ENCODE measurements at places on chromosomes 13 and 19.

DNA sequence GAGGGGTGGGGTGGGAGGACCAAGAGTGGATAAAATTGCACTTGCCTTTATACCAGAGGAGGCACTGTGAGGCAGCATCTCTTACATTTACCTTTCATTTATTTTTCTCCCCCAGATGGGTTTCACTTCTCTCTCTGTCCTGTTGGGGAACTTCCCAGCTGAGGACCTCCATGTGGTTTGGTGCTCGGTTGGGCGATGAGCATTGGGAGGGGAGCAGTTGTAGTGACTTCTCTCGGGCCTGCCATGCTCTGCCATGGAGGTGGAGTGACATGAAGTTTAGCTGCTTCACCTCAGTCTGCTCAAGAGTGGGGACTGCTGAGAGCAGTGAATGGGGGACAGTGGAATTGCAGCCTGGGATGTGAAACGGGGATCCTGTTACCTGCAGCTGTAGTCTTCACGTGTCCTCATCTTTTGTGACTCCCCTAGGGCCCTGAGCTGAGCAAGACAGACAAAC lies 23.1 kb upstream of the CXCL17 start:
- no peak for DNase-seq

DNA sequence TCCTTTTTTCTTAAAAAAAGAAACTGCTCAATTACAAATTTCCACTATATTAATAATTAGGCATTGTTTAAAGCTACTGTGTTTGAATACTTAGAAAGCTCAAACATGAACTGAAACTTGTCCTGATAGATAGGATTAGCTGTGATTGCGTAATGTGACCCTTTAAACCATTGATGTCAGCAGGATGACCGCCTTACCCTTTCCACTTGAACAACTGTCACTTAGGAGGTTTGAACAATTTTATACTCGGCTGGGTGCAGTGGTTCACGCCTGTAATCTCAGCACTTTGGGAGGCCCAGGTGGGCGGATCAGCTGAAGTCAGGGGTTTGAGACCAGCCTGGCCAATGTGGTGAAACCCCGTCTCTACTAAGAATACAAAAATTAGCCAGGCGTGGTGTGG lies 2.9 kb downstream of the LAMP1 start:
- DNase-seq = no peak

DNA sequence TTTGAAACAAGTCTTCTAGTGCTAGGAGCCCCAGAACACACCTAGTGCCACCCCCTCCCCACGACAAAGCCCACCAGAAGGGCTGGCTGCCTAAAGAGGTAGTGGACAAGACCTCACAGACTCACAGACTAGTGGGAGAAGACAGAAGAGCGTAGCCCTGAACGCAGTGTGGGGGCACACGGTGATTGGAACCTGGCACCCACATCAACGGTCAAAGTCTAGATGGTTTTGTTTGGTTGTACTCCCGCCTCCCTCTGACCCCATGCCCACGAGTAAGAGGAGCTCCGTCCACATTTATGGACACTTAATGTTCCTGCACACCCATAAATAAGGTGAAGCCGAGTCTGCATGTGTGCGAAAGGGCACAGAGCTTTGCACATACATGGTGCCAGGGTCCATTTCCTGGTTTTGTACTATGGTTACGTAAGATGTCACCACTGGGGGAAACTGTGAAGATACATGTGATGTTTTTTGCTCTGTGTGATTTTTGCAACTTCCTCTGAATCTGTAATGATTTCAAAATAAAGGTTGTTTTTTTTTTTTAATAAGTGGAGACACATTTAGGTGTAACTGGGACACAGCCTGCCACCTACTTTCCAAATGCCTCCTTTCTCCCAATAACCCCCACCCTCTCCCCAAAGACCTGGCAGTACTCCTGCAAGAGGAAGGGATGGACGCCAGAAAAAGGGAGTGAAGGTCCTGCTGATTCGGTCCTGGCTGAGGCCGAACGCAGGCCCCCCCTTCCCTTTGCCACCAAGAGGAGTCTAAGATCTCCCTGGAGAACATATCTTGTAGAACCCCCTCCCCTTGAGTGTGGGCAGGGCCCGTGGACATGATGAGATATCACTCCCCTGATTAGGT lies 72.8 kb downstream of the GNG7 start:
- DNase-seq = no peak

GRCh38 chr19:48963371-48964204 lies 1.5 kb upstream of the FTL start:
- peak; percentile 81 for DNase-seq

GRCh38 chr19:45467115-45467455 lies 711 bp upstream of the FOSB start:
- no peak for DNase-seq

- DNase-seq = no peak
Observed at GRCh38 chr13:100409132-100409531, 179.5 kb downstream of the GGACT start.

DNA sequence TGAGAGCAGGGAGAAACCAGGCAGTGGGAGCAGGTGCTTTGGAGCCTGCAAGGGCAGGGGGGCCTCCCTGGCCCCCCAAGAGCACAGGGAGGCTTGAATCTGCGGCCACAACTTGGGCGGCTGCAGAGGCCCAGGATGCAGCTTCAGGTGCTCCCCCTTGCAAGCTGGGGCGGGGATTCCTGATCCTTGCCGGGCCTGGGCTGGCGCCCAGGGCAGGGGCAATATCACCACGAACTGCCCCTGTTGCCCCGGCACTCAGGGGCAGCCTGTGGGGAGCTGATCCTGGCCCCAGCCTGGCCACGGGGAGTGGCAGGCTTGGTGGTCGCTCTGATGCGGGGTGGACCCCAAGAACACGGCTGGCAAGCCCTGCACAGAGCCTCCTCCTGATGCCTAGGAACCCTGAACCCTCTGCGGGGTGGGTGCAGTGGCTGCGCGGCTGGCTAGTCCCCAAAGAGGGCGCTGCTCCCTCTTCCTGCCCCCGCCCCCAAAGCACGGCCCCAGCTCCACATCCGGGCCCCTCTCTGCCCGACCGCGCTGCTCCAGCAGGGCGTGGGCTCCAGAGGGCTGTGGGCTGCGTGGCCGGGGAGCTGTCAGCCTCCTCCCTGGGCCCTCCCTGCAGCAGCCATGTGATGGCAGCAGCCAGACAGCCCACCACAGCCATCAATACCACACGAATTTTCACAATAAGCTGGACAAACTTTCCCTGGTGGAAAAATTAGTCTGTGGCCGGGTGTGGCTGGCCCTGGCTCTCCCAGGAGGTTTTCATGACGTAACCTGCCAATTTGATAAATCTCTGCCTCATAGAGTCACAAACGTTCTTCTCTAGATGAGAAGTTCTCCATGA lies 21.0 kb downstream of the TNFSF9 start:
- DNase-seq = peak; percentile 40

- DNase-seq = no peak
Observed at GRCh38 chr19:51250786-51251467, at the start of gene SIGLECL1. TSS of gene SIGLECL1 (plus strand) at chr19:51251080. CDS start at chr19:51264073, 12,993 bp downstream.

DNA sequence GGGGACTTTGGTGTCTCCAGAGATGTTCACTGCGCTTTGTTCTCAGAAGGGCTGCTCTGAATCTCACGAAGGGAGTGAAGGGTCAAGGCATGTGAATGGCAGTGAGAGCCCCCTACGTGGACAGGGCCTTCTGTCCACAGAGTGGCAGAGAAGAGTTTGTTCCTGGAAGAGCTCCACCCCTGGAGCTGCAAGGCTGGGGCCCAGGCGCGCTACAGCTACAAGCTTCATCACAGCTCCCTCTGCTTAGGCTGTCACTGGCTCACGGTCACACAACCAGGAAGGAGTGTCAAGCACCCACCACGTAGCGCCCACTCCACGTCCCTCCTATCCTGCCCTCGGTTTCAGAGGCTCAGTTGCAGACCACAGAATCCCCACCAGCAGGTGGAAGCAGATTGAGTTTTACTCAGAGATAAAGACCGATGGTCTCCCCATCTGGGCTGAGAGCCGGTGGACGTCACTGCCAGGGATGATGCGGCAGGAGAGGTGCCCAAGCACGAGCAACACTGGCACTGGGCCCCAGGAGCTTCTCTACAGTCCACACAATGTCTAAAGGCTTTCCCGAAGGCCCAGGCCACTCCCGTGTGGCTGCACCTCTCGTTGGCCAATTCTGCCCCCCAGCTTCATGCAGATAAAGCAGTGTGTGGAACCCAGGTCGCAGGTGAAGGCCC lies 23.0 kb upstream of the TFDP1 start:
- no peak for DNase-seq

DNA sequence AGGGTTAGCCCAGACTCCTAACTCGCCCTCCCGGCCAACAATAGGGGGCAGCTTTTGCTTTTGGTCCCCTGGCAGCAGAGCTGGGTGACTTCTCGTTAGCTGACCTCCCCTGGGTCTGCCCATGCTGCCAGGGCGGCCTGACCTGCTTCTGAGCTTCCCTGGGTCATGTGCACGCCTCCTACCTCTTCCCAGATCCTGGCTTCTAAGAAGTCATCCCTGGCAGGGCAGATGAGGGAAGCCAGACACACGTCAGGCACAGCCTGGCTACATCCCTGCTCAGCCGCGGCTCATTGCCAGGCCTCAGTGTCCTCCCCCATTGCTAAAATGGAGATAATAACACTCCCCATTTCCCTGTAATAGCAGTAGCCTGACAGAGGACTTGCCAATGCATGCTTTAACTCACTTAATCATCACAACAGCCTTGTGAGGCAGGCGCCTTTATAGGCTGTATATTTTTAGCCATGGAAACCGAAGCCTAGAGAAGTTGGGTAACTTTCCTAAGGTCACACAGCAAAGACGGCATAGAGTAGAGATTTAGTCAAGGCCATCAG lies 2.1 kb downstream of the KCNK6 start:
- DNase-seq = no peak

DNA sequence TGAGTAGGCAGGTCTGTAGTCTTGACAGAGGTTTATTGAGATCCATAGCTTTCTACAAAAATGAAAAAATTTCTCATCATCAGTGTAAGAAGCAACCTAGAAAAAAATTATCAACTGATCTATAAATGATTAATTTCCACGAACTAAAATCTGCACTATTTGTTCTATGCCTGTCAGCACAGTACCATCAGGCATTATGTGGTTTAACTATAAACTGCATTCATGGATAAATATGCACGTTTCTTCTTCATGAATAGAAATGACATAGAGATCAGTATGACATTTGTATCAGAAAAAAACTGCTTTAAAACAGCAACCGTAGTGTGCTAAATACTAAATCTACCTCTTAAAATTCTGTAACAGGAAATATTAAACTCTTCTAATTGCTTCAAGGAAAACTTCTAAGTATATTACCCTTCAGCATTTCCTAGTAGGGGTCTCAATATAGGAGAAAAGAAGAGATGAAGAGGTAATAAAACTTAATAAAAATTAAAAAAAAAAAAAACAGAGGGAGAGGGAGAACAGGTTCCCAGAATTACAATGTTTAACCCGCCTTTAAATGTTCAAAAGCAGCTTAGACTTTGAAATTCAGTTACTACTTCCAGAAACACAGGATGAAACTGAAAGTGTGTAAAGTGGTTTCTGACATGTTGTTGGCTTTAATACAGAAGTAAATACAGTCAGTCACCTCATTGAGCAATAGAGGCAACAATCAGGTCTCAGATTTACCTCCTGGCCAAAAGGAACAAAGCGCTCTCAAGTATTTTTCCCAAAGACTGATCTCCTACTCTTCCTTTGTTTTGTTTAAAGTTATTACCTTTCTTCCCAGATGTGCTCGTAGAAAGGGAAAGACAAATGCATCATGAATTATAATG lies 144.4 kb downstream of the DIAPH3 start:
- no peak for DNase-seq

GRCh38 chr13:99383511-99383921 lies 76.3 kb upstream of the GPR183 start:
- DNase-seq = no peak

GRCh38 chr13:51906581-51906980 lies 44.8 kb downstream of the CCDC70 start:
- DNase-seq = no peak

DNA sequence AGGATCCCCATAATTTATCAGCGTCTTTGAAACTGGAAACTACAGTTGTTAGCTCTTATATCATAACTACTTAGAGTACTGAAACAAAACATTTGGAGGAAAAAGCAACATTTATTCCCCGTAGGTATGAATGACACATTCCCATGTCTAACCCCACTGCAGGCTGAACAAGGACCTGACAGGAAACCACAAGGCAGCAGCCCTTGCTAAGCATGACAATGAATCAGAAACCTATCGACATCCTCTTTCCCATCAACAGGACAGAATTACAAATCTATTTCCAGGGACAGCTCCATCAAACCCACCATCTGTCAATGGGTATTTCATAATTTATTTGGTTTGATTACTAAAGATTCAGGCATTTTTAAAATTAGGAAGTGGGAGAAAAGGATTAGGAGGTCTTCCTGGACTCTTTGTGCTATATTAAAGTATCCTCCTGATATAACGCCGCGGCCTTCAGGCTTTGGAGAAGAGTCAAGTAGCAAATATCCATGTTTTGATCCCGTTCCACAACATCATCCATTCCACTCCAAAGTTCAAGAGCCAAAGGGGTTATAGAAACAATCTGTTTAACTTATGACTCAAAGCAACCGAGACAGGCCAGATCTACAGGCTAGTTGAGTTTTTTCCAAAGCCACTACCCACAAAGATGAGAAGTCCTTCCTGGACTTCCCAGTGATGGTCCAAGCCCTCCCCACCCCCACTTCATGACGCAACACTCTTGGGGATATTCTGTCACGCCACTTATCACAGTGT lies 51.1 kb downstream of the FAM216B start:
- no peak for DNase-seq

DNA sequence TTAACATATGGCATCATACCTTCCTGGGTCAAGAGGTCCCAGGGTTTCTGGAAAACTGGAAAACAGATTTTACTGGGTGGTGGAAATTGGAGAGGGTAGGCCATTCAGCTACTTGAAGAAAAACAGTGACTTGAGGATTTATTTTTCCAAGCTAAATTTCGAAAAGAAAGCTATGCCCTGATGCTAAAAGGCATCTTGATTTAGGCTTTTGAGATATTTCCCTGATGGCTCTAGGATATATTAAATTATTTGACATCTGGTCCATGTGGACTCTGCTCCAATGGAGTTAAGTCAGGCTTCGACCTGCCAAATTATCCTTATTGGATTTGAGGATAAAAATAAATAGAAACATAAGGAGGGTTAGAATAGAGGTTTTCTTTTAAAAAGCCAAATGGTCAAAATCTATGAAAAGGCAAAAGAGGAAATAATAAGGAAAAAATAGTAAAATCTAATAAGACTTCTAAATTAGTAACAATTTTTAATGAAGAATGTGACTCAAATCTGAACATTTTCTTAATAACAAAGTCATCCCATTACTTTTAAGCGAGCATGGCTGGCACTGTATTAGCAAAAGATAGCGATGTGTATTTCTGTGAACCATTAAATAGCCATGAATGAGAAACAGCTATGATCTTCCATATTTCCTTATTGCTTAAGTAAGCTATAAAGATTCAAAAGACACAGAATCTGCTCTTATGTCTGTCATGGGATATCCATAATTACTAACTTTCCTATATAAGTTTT lies 190.0 kb upstream of the MIR17HG start:
- no peak for DNase-seq

DNA sequence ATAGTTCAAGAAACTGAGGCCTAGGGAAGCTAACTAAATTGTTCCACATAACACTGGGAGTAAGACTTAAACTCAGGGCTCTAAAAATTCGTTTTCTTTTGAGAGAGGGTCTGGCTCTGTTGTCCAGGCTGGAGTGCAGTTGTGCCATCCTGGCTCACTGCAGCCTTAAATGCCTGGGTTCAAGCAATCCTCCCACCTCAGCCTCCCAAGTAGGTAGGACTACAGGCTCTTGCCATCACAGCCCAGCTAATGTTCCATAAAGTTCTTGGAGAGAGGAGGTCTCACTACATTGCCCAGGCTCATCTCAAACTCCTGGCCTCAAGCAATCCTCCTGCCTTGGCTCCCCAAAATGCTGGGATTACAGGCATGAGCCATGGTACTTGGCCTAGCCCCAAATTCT lies 10.7 kb downstream of the ZMYM5 start:
- DNase-seq = no peak

- no peak for DNase-seq
Observed at GRCh38 chr19:57914531-57914930, 1.9 kb downstream of the ZNF417 start.
